ENCODE measurements at places on chromosomes 4 and X. TPM values are rescaled to one million over a fixed set of nuclear protein-coding genes. Genes with fewer than 3 reads are reported as not detected.

The MAGEA4 gene
- total RNA-seq, result not detected

The MTNR1A gene
- total RNA-seq, result not detected

The TLR2 gene
- total RNA-seq, result under 0.01 TPM

The FAM149A gene
- 0.36 TPM for total RNA-seq

The FSTL5 gene
- 0.07 TPM for total RNA-seq

The TNIP3 gene
- 0.80 TPM for total RNA-seq

The NCAPG gene
- 139 TPM for total RNA-seq

The HTRA3 gene
- 1.9 TPM for total RNA-seq

The RTL3 gene
- total RNA-seq, result not detected

The RAB9A gene
- 20.7 TPM for total RNA-seq

The GABRQ gene
- total RNA-seq, result not detected

The ARMCX4 gene
- total RNA-seq, result 6.8 TPM

The ESX1 gene
- total RNA-seq, result not detected

The NSG1 gene
- 30.6 TPM for total RNA-seq

The TMPRSS11F gene
- total RNA-seq, result not detected

The INPP4B gene
- total RNA-seq, result 2.9 TPM

The LDB2 gene
- 117 TPM for total RNA-seq

The LONRF3 gene
- 16.7 TPM for total RNA-seq

The TAF7L gene
- total RNA-seq, result 2.4 TPM

The BMPR1B gene
- total RNA-seq, result 0.66 TPM

The MAGEA12 gene
- not detected for total RNA-seq

The GPRASP3 gene
- 12.0 TPM for total RNA-seq

The TIGD4 gene
- 0.29 TPM for total RNA-seq

The SLC49A3 gene
- 2.4 TPM for total RNA-seq

The CSAG1 gene
- not detected for total RNA-seq

The TSPYL2 gene
- total RNA-seq, result 6.7 TPM

The RAB40A gene
- total RNA-seq, result 0.14 TPM

The NPY2R gene
- not detected for total RNA-seq

The ANK2 gene
- total RNA-seq, result 1.7 TPM

The BGN gene
- total RNA-seq, result 34.2 TPM

The CFI gene
- total RNA-seq, result 39.3 TPM

The PDCL2 gene
- total RNA-seq, result not detected

The ADH1B gene
- total RNA-seq, result not detected

The EOLA2 gene
- 19.7 TPM for total RNA-seq

The RPS6KA3 gene
- 155 TPM for total RNA-seq

The SORCS2 gene
- not detected for total RNA-seq

The VSIG1 gene
- total RNA-seq, result 2.4 TPM

The CCNG2 gene
- 24.2 TPM for total RNA-seq

The OTUD6A gene
- not detected for total RNA-seq

The MAGEB10 gene
- total RNA-seq, result not detected

The EVC gene
- 25.8 TPM for total RNA-seq

The MAOA gene
- 17.2 TPM for total RNA-seq

The S100P gene
- total RNA-seq, result not detected

The SLC6A14 gene
- total RNA-seq, result not detected

The UCHL1 gene
- total RNA-seq, result 768 TPM

The AFM gene
- not detected for total RNA-seq

The VBP1 gene
- total RNA-seq, result 103 TPM
